NCI-H2081 (cell line): ENCODE measurements at places on chromosomes 7 and 10.
A peak's percentile ranks its signal among the peaks of the same experiment; 100 is the strongest.

- no peak for DNase-seq
These were observed 158.8 kb upstream of the CHST15 start for GRCh38 chr10:124252097-124252715.

DNA sequence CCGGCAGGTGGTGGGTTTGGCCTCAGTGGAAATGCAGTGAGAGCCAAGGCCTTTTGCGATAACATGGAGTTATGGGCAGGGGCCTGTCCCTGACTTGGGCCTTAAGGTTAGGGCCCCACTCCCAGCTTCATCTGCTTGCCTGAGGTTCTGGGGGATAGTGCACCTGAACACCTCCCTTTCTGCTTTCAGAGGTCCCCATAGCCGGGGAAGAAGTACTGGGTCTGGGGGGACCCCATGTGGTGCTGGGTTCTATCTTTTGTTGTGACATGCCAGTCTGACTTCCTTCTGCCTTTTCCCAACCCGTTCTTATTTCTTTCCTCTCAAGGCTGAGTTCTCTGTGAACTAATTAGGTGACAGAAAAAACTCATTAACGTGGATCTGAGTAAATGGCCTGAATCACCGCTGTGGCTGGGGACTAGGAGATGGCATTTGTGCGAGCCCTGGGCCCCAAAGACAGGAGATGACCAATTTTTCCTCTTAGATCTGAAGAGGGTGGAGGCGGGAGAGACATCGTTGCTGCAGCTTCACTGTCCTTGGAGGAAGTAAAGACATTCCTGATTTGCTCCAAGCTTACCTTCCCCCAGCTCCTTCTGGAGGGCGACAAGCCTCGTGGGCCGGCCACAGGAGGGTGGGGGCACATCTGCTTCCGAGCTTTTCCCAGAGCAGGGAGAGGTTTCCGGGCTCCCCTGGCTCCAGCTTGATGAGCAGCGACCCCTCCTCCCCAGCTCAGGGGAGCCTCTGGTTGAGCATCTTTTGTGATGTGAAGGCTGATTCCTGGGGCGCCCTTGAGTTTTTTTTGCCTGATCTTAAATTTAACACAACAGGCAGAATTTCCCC lies 2.0 kb downstream of the AGAP3 start:
- no peak for DNase-seq

DNA sequence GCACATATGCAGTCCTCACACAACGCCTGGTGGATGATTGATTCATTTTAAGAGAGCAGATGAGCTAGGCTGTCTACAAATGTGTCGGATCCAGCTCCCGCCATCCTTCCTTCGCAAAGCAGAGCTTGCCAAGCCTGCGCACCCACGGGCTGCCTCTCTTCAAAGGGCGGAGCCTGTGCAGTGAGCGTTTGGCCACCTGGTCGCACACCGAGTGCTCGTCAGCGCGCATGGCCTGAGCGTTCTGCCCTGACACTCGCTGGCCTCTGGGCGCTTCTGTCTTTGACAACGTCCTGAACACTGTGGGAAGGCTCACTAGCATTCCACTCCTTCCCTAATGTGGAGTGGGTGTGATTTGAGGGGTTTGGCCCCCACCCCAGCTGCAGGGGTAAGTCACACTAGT lies 47.1 kb upstream of the TMEM72 start:
- DNase-seq: no peak

GRCh38 chr7:44307905-44308595 lies 17.3 kb downstream of the CAMK2B start:
- no peak for DNase-seq

DNA sequence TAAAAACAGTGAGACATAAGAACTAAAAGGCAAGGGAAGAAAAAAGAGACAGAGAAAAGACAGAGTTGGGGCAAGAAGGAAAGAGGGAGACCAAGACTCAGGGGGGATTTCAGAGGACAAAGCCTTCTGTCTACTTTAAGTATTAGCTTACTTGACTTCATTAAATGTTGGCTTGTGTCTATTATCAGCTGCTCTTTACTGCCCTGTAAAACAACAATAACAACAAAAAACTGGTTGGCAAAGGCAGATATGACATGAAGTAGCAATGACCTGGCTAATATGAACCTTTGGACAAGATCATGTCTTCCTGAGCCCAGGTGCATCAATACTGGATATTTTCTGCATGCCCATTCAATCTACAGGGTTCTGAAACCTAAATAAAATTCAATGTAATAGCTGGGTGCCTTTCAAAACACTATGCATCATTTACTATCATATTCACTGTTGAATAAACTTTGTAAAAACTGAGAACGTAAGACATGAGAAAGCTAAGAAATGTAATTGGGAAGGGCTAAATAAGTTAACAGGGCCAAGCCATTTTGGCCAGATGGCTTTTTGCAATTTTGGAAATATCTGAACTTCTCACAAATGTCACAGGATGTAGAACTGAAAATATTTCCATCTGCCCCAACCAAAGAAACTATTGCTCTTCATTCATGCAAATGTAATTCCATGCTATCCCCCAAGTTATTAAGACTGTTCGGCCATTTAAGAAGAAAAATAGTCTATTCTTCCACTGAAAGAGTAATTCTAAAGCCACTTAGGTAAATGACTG lies 49.4 kb downstream of the LRRN3 start:
- DNase-seq: no peak

- no peak for DNase-seq
These were observed 459.9 kb downstream of the PLXNA4 start for GRCh38 chr7:132116369-132116768.

GRCh38 chr10:49153971-49154370 lies 20.1 kb upstream of the FAM170B start:
- DNase-seq: no peak

GRCh38 chr7:11415101-11415500 lies 416.9 kb downstream of the THSD7A start:
- no peak for DNase-seq

GRCh38 chr10:80513106-80513505 lies 24.6 kb upstream of the SH2D4B start:
- no peak for DNase-seq

GRCh38 chr10:22486431-22486830 lies 141.1 kb downstream of the SPAG6 start:
- DNase-seq: no peak

DNA sequence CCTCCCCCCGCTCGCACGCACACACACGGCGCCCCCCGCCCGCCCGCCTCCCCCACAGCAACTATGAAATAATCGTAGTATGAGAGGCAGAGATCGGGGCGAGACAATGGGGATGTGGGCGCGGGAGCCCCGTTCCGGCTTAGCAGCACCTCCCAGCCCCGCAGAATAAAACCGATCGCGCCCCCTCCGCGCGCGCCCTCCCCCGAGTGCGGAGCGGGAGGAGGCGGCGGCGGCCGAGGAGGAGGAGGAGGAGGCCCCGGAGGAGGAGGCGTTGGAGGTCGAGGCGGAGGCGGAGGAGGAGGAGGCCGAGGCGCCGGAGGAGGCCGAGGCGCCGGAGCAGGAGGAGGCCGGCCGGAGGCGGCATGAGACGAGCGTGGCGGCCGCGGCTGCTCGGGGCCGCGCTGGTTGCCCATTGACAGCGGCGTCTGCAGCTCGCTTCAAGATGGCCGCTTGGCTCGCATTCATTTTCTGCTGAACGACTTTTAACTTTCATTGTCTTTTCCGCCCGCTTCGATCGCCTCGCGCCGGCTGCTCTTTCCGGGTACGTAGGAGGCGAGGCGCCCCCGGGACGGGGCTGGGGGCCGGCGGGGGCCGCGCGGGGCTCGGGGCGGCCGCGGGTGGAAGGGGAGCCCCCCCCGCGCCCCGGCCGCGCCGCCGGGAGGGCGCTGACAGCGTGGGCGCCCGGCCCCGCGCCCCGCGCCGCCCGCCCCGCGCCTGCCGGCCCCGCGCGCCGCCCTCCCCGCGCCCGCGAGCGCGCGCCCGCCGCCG lies 441 bp downstream of the BMI1 start:
- peak; percentile 42 for DNase-seq

DNA sequence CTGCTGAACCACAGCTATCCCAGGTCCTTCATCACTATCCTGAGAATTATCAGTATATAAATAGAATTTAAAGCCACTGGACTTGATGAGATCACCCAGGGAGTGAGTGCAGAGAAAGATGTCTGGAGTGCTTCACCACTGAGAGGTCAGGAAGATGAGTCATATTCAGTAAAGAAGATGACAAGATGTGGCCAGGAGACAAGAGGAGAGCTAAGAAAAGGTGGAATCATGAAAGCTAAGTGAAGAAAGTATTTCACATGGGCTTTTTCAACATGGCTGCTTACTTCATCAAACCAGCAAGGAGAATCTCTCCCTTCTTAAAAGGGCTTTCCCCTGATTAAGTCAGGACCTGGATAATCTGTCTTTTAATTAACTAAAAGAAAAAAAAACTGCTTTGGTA lies 9.1 kb upstream of the PRKAR2B start:
- no peak for DNase-seq

- no peak for DNase-seq
These were observed at the start of gene CARD11 for GRCh38 chr7:3043544-3044371. CARD11 (minus strand) TSS chr7:3043867; CDS start chr7:2958506, 85,361 bp downstream.

- DNase-seq: no peak
These were observed 8.8 kb downstream of the TM9SF3 start for GRCh38 chr10:96578022-96578421.

- no peak for DNase-seq
These were observed 250.5 kb downstream of the RAB11FIP2 start for GRCh38 chr10:117796130-117796745.

GRCh38 chr10:101817337-101818118 lies 716 bp downstream of the OGA start:
- peak; percentile 19 for DNase-seq

DNA sequence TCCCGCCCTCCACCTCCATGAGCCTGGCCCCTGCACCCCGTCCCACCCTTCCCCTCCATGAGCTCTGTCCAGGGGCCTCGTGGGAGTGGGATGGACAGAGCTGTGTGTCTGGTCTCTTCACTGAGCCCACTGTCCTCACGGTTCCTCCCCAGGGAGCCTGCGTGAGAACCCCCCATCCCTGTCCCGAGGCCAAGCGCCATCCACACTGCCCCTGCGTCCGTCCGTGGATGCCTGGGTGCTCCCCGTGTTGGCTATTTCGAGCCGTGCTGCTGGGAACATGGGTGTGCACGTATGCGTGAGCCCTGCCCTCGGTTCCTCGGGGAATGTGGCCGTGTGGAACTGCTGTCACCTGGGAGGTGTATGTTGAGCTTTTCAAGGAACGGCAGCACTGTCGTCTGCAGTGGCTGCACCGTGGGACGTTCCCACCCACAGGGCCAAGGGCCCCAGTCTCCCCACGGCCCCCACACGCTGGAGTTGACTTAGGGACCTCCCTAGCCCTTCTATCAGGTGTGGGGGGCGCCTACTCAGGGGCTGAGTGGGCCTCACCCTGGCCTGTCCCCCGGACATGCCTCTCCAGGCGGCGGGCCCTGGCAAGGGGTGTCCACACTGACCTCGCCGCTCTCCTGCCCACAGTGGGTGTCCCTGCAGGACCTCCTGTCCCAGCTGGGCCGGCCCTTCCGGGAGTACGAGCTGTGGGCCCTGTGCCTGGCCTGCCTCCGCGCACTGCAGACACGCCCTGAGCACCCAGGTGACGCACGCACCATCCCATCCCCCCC lies 28.1 kb downstream of the KNDC1 start:
- DNase-seq: no peak
